Ovary (tissue), 10 donors: ENCODE measurements at places on chromosomes 16 and 17. TPM values are rescaled to one million over a fixed set of nuclear protein-coding genes. Genes with fewer than 3 reads are reported as not detected.

DNA sequence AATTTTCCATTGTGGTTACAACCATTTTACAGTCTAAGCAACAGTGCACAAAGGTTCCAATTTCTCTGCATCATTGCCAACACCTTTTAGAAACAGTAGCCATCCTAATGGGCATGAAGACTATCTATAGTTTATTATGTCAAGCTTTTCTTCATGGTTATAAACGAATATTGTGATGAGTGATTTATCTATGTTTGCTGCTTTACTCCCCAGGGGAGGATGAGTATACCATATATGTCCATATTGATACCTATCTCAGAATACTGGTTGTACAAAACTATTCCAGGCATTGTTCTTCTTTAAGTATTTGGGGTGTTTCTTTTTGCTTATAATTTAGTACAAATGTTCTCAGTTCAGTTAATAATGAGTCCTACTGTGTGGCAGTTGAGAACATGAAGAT is 98.3 kb downstream of the PRKCA start:
- no peaks in the 10 kb centered on the region for H3K27me3 ChIP-seq
- DNase-seq: no peak
- no peak overlapping the region for H3K27ac ChIP-seq
- peaks cover 4% of the 10 kb centered on the region for H3K4me1 ChIP-seq
- no peaks in the 10 kb centered on the region for H3K36me3 ChIP-seq

DNA sequence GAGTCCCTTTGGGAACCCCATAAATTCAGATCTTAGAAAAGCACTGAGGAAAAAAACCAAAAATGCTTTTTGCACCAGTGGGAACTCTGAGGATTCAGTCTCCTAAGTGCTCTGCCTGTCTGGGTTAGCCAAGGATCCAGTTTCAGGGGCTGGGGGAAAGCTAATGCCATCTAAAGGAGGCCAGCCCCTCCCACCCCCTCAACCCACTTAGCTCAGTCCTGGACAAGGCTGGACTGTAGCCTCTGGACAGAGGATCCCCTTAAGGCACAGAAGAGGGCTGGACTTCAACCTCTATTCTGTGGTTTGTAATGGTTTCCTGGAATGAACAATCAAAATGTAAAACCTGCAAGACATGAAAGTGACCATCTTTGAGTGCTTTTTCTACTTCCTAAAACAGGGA is 356.1 kb upstream of the ZFHX3 start:
- no peaks in the 10 kb centered on the region for H3K27me3 ChIP-seq
- H3K4me1 ChIP-seq: no peaks in the 10 kb centered on the region
- H3K36me3 ChIP-seq: no peaks in the 10 kb centered on the region
- no peak overlapping the region for H3K4me3 ChIP-seq
- H3K27ac ChIP-seq: no peak overlapping the region
- no peak for DNase-seq

- H3K27ac ChIP-seq: no peak overlapping the region
- no peaks in the 10 kb centered on the region for H3K27me3 ChIP-seq
- no peak for DNase-seq
- no peaks in the 10 kb centered on the region for H3K4me1 ChIP-seq
These were observed 578.1 kb downstream of the KCNJ18 start for GRCh38 chr17:22270381-22270780.

DNA sequence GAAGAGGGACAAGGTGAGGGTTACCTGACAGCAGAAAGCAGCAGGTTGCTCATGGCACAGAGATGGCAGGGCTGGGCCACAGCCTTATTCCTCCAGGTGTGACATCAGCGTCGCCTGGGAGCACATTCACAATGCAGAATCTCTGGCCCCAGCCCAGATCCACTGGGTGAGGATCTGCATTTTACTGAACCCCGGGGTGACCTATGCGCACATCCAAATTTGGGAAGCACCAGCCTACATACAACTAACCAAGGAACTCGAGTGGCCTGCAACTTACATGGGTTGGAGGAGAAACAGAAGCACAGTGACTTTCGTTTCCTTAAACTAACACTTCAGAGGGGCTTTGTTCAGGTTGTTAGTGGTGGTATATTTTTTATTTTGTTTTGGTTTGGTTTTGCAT is 17.6 kb downstream of the CPPED1 start:
- no peaks in the 10 kb centered on the region for H3K27me3 ChIP-seq
- DNase-seq: no peak
- no peak overlapping the region for H3K4me3 ChIP-seq
- H3K27ac ChIP-seq: no peak overlapping the region

DNA sequence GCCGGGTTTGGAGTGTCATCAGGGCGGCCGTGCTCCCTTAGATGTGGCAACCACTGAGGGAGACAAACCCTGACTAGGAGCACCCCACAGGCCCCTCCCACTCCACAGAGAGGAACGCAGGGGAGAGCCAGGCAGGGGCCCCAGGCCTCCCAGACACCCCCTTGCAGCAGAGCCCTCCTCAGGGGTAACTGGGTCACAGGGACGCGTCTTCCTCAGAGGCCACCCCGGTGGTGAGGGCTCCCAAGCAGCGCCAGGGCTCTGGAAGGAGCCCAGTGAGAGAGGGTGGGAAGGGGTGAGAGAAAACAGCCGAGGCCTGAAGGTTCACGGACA is 11.4 kb downstream of the FSCN2 start:
- H3K27ac ChIP-seq: no peak overlapping the region
- H3K4me3 ChIP-seq: no peak overlapping the region
- H3K36me3 ChIP-seq: no peaks in the 10 kb centered on the region
- no peak for DNase-seq
- peaks cover 2% of the 10 kb centered on the region for H3K4me1 ChIP-seq

- no peaks in the 10 kb centered on the region for H3K27me3 ChIP-seq
- H3K4me3 ChIP-seq: no peak overlapping the region
- H3K27ac ChIP-seq: no peak overlapping the region
- no peak for DNase-seq
- no peaks in the 10 kb centered on the region for H3K36me3 ChIP-seq
These were observed 28.9 kb downstream of the STH start for GRCh38 chr17:46027976-46028325.

- H3K27me3 ChIP-seq: no peaks in the 10 kb centered on the region
- no peaks in the 10 kb centered on the region for H3K4me1 ChIP-seq
- H3K27ac ChIP-seq: no peak overlapping the region
These were observed 53.1 kb downstream of the AIPL1 start for GRCh38 chr17:6381526-6382465.

DNA sequence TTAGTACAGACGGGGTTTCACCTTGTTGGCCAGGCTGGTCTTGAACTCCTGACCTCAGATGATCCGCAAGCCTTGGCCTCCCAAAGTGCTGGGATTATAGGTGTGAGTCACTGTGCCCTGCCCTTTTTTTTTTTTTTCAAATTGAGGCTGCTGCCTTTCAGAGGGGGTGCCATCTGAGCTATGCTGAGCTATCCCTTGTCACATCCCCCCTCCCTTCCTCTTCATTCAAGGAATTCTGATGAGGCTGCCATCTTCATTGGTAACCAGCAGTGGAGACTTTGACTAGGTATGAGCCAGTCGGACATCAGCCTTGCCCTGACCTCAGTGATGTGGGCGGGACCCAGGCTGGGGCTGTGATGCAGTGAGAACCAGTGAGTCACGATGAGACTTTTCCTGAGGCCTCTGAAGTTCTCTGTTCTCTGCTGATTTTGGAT is 24.4 kb upstream of the GPT2 start:
- no peak for DNase-seq
- no peak overlapping the region for H3K27ac ChIP-seq
- H3K27me3 ChIP-seq: no peaks in the 10 kb centered on the region
- H3K36me3 ChIP-seq: no peaks in the 10 kb centered on the region

DNA sequence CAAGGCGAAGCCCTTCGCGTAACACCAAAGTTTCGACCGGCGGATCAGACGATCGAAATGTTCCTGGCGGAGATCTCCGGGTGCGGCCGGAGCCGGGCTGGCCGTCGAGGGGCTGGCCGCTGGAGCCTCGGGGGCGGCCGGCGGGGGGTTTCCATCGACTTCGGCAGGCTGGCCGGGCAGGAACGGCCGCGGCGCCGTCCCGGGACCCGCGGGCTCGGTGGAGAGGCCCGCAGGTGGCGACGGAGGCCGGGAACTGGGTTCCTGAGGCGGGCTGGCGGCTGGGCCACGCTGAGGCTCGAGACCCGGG is 1.1 kb downstream of the EPOP start:
- H3K27ac ChIP-seq: no peak overlapping the region
- H3K27me3 ChIP-seq: no peaks in the 10 kb centered on the region
- DNase-seq: peak; percentile 36
- peak overlapping the region; percentile 25 for H3K4me3 ChIP-seq
- no peaks in the 10 kb centered on the region for H3K4me1 ChIP-seq

- DNase-seq: no peak
- no peaks in the 10 kb centered on the region for H3K27me3 ChIP-seq
- H3K4me1 ChIP-seq: no peaks in the 10 kb centered on the region
- H3K36me3 ChIP-seq: no peaks in the 10 kb centered on the region
- no peak overlapping the region for H3K27ac ChIP-seq
These were observed 13.5 kb upstream of the DYNLRB2 start for GRCh38 chr16:80527297-80527696.

- no peaks in the 10 kb centered on the region for H3K27me3 ChIP-seq
- H3K27ac ChIP-seq: no peak overlapping the region
- no peaks in the 10 kb centered on the region for H3K36me3 ChIP-seq
- peak; percentile 10 for DNase-seq
- H3K4me1 ChIP-seq: no peaks in the 10 kb centered on the region
These were observed 44.2 kb downstream of the MARF1 start for GRCh38 chr16:15598648-15599190.

GRCh38 chr17:37146086-37147064 is 197.6 kb downstream of the AATF start:
- H3K27ac ChIP-seq: no peak overlapping the region
- H3K27me3 ChIP-seq: no peaks in the 10 kb centered on the region
- no peak for DNase-seq
- no peak overlapping the region for H3K4me3 ChIP-seq
- H3K4me1 ChIP-seq: no peaks in the 10 kb centered on the region

DNA sequence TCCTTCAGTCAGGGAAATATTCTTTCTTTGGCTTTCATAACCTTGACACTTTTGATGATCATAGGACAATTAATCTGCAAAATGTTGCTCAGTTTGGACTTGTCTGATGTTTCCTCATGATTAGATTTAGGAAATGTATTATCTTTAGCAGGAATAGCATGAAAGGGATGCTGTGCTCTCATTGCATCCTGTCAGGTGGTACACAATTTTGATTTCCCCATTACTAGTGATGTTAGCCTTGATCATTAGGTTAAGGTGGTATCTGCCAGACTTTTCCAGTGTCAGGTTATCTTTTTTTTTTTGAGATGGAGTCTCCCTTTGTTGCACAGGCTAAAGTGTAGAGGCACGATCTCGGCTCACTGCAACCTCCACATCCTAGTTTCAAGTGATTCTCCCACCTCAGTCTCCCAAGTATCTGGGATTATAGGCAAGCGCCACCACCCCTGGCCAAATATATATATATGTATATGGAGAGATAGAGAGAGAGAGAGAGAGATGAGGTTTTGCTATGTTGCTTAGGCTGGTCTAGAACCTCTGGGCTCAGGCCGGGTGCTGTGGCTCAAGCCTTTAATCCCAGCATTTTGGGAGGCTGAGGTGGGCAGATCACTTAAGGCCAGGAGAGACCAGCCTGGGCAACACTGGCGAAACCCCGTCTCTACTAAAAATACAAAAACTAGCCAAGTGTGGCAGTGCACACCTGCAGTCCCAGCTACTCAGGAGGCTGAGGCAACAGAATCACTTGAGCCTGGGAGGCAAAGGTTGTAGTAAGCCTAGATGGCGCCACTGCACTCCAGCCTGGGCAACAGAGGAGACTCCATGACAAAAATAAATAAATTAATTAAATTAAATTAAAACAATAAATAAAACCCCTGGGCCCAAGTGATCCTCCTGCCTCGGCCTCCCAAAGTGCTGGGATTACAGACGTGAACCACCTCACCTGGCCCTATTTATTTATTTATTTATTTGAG is 15.8 kb upstream of the CAVIN1 start:
- no peak overlapping the region for H3K27ac ChIP-seq
- no peak overlapping the region for H3K4me3 ChIP-seq
- H3K4me1 ChIP-seq: no peaks in the 10 kb centered on the region
- H3K27me3 ChIP-seq: no peaks in the 10 kb centered on the region
- DNase-seq: no peak
- no peaks in the 10 kb centered on the region for H3K36me3 ChIP-seq

GRCh38 chr16:30658731-30659506 is 688 bp downstream of the FBRS start:
- H3K27me3 ChIP-seq: no peaks in the 10 kb centered on the region
- peak; percentile 86 for DNase-seq
- H3K4me3 ChIP-seq: peak overlapping the region; percentile 70
- no peaks in the 10 kb centered on the region for H3K36me3 ChIP-seq
- peak overlapping the region; percentile 100 for H3K27ac ChIP-seq

DNA sequence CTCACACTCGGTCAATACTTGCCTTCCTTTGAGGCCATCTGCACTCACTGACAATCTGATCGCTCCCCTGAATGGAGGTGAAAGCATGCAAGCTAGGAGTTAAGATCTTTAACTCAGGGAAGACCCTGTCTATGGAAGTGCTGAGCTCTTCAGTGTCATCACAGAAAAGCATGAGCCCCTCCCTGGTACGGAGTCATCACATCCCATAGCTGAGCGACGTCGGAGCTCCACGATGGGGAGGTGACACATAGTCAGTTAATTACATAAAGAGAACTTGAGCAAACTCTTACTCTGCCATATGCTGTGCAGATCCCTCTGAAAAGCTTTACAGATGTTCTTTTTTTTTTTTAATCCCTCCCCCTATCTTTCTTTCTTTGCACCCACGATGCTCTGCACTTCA is 463.2 kb downstream of the WWOX start:
- no peak overlapping the region for H3K4me3 ChIP-seq
- H3K4me1 ChIP-seq: no peaks in the 10 kb centered on the region
- no peak for DNase-seq

DNA sequence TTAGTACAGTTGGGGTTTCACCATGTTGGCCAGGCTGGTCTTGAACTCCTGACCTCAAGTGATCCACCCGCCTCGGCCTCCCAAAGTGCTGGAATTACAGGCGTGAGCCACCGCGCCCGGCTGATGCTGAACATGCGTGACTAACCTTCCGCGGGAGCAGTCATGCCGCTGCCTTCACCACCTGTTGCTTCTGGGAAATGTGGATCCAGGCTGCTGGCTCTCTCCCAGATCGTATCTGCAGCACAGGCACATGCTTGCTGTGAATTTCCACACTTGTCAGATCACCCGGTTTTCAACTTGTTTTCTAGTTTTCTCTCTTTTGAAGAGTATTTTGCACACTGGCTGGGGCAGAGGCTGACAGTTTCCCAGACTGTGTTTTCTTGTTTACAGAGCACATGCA is 97.9 kb downstream of the ADCY9 start:
- H3K36me3 ChIP-seq: no peaks in the 10 kb centered on the region
- H3K4me1 ChIP-seq: peaks cover 8% of the 10 kb centered on the region
- H3K4me3 ChIP-seq: no peak overlapping the region
- no peaks in the 10 kb centered on the region for H3K27me3 ChIP-seq
- no peak overlapping the region for H3K27ac ChIP-seq
- DNase-seq: peak; percentile 72

- H3K36me3 ChIP-seq: no peaks in the 10 kb centered on the region
- H3K27ac ChIP-seq: no peak within 1 kb of the TSS
- DNase-seq: peak; percentile 56
- H3K4me3 ChIP-seq: peak within 1 kb of the TSS; percentile 45
These were observed at the start of gene RPRML for GRCh38 chr17:46979147-46979863. TSS of gene RPRML (minus strand) at chr17:46979253. CDS start at chr17:46979007, 246 bp downstream.

Gene SLC39A11
- total RNA-seq: 21.2 TPM

Gene ANKRD40CL
- total RNA-seq: not detected

Gene CHST5
- total RNA-seq: 0.24 TPM

Gene MAPK8IP3
- 117 TPM for total RNA-seq

Gene PLD6
- 2.7 TPM for total RNA-seq

Gene HS3ST3B1
- total RNA-seq: 6.9 TPM

Gene SPEM2
- total RNA-seq: not detected

Gene SMPD3
- 1.4 TPM for total RNA-seq

Gene SPATA2L
- 14.8 TPM for total RNA-seq

Gene AKTIP
- total RNA-seq: 42.6 TPM
